ENCODE measurements at places on chromosomes 5 and 9.

- DNase-seq, result no peak
Measured at GRCh38 chr9:113540466-113540865, 76.9 kb downstream of the RGS3 start.

DNA sequence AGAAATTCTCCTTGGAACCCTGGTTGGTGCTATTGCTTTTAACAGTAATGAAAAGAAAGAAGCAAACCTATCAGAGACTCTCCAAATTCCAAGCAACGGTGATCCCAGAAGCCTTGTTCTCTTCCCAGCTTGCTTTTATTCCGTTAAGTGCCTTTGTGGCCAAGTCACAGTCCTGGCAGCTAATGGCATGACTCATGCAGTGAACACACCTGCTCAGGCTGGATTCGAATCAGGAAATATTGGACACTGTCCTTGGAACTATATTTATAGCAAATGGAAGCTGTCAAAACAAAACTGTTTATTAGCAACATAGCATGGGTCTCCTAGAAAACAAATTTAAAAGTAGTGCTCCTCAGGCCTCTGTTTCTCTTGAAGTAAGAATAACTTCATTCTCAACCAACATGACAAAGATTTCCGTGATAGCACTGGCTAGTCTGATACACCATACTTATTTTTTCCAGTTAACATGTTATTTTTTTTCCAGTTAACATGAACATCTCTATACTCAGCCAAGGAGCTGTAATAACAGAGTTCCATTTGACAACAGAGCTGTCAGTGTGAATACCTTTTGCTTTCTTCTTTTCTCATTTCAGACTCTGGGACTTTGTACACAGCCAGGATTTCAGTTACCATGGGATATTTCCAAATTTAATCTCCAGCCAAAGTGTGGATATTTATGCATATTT, 502.4 kb downstream of the GADD45G start:
- no peak for DNase-seq

- DNase-seq, result peak; percentile 22
Measured at GRCh38 chr5:76716456-76717157, 681 bp downstream of the F2R start.

- DNase-seq, result no peak
Measured at GRCh38 chr5:122701640-122702523, 73.0 kb upstream of the SNX2 start.

DNA sequence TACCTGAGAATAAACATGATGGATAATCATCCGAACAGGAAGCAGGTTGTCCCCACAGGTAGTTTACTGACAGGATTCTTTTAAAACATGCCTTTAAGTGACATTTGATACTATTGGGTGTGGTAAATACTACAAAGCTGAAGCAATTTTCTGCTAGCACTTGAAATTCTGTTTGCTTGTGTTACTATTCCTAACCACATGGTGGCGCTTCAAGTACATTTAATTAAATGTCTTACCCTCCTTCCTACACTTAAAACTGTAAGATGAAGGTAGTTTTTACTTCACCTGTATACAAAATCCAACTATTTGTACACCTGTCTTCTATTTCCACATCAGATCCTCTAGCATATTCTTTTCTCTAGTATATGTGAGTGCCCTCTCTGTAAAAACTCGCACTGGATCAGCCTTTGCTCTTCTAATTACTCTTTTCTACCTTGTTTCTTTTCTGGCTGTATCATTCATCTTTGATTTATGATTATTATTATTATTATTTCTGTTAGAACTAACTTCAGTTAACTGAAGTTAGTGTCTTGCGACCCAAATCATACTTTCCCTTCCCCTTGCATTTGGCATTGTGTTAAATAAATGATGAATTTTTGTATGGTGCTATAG, 18.4 kb downstream of the SLC25A46 start:
- no peak for DNase-seq

GRCh38 chr5:86152988-86153560, 464.7 kb upstream of the COX7C start:
- no peak for DNase-seq

- no peak for DNase-seq
Measured at GRCh38 chr9:129401623-129402370, 219.1 kb downstream of the C9orf50 start.

- no peak for DNase-seq
Measured at GRCh38 chr5:171131497-171131896, 177.6 kb upstream of the TLX3 start.

DNA sequence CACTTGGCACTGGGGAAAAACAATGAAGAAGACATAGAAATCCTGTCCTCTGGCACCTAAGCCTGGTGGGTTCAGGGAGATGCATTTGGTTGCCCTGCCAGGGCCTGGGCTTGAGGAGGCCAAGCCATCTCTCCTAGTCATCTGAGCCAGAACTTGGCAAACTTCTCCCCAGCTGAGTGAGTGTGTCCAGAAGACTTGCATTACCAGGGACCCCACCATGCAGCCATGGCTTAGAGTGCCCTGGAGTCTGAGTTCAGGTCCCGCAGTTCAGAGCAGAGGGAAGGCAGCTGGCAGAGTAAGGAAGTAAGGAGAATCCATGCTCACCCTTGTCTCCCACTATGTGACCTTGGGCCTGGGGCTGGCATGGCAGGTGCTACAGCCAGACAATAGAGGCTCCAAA, 37.4 kb upstream of the FCN1 start:
- DNase-seq, result no peak

GRCh38 chr5:17228821-17229291, 11.4 kb downstream of the BASP1 start:
- no peak for DNase-seq

- no peak for DNase-seq
Measured at GRCh38 chr9:129851821-129852220, 16.6 kb downstream of the USP20 start.

DNA sequence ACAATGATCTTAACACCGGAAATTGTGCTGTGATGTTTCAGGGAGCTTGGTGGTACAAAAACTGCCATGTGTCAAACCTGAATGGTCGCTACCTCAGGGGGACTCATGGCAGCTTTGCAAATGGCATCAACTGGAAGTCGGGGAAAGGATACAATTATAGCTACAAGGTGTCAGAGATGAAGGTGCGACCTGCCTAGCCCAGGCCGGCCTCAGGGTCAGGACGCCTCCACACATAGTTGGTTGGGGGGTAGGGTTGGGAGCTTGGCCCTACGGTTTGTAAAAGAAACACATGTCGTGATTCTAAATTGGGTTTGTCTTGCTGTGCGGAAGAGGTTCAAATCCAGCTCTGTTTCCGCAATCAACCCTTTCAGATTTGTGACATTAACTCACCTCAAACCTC, 6.6 kb downstream of the FCN2 start:
- no peak for DNase-seq

DNA sequence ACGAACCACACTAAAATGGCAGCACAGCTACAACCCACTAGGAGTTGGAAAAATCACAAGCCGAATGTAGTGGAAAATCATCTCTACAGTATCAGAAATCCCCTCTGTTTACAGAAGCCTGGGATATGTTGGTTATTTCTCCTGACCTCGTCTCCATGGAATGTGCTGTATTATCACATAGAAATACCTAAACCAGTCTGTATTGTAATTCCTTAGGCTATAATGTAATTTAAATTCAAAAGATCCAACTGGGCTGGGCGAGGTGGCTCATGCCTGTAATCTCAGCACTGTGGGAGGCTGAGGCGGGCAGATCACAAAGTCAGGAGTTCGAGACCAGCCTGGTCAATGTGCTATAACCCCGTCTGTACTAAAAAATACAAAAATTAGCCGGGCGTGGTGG, 244.8 kb upstream of the MPDZ start:
- no peak for DNase-seq

DNA sequence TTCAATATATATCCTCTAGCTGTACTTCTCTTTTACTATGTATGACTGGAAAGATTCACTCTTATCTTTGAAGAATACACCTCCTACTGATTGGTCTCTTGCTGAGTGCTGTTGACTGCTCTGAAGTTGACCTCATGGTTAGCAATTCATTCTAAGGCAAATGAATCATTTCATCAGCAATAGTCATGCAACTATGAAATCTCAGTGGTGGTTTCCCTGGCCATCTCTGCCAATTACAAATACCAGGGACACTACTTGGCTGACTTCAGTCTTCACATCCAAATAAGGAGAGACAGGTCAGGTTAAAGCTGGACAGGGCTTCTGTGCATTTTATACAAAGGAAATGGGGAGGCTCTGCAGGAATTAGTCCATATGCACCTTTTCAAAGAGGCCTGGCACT, 333.5 kb upstream of the ACTBL2 start:
- no peak for DNase-seq

GRCh38 chr9:93076101-93076791, 17.7 kb downstream of the SUSD3 start:
- DNase-seq, result no peak

GRCh38 chr5:91206734-91207133, 176.4 kb downstream of the ARRDC3 start:
- DNase-seq, result no peak

DNA sequence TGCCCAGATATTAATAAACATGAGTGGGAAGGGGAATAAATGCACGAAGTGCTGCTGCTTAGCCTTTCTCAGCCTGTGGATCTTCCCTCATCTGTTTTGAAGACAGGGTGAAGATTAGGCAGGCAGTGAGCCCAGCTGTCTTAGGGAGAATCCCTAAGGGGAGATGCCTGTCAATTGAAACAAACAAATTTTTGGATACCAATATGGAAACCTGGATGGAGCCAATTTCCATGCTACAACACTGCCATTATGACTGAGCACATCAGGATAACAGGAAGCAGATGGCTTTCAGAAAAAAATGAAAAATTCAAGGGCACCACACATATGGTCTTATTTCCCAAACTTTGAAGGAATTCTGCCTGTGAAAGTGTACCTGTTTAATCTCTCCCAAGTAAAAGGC, 80.3 kb downstream of the HMHB1 start:
- no peak for DNase-seq

GRCh38 chr5:119789406-119790117, 160.2 kb downstream of the FAM170A start:
- DNase-seq, result no peak

DNA sequence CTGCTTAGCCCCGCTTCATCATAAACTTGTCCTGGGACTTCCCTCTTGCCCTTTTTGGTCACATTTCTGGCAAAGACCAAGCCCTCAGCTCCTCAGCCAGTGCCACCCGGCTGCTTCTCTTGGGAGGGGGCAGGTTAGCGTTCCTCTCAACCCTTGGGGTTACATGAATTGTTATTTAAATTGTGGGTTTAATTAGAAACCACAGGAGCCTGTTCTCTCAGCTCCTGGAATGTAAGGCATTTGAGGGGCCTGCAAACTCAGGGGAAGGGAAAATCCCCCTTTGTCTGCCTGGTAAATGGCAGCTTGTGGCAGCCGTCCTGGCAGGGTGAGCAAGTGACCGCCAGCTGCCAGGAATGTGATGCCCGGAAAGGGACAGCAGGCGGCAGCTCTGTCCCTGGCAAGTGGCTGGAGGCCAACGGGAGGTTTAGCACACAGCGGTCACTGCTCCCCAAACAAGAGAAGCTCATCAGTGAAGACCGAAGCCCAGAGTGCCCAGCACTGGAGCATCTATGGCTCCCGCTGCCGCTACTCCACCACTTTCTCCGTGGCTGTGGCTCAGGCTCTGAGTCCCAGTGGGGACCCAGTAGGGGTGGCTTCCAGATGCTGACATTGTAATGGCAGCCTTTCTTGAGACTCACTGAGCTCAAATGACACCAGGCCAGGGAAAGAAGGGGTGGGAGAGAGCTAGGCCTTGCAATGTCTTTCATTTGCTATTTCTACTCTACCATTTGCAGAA, 51.7 kb downstream of the SHB start:
- no peak for DNase-seq

DNA sequence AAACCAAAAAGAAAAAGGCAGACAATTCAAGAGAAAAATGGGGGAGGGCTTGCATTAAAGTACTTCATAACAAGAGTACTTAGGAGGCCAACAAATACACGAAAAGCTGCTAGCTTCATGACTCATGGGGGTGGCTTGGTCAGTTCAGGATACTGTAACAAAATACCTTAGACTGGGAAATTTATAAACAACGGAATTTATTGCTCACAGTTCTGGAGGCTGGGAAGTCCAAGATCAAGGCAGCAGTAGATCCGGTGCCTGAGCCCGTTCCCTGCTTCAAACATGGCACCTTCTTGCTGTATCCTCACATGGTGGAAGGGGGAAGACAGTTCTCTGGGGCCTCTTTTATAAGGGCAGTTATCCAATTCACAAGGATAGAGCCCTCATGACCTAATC, 111.4 kb downstream of the C9orf50 start:
- no peak for DNase-seq

Measured in HuH-7.5 (cell line).